ENCODE measurements at places on chromosomes 12 and 14. TPM values are rescaled to one million over a fixed set of nuclear protein-coding genes. Genes with fewer than 3 reads are reported as not detected.

PTCSC3 gene
- not detected for total RNA-seq

LEMD3 gene
- 46.8 TPM for total RNA-seq

DNA sequence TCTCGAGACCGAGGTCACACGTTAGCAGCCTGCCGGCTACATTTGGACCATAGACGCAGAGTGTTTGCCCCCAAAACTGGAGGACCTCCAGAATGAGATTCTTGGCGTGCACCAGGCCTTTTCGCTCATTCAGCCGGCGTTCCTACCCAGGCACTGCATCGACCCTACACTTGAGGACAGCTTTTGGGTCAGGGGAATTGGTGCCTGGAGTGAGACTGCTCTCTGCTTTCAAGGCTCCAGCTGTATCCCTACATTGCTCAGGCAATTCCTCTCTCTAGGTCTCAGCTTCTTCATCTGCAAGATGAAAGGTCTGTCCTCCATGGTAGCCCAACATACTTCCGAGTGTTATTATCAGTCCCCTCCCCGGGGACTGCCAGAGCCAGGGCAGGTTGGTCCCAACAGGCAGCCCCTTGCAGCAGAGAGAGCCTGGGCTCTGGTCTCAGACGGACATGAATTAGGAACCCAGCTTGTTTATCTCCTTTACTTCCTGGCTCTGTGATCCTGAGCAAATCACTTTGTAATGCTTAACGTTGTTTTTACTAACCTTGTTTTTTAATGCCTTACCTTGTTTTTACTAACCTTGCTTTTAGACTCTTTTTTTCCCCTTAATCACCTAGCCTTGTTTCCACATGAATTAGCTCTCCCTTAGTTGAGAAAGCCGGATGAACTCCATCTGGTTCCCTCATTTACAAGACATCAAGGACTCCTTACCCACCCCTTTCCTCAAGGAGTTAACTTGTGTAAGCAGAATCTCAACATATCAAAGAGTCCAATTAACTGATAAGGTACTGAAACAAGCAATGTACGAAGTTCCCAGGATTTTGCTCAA lies 892 bp downstream of the TCHP start:
- DNase-seq, result no peak

DNA sequence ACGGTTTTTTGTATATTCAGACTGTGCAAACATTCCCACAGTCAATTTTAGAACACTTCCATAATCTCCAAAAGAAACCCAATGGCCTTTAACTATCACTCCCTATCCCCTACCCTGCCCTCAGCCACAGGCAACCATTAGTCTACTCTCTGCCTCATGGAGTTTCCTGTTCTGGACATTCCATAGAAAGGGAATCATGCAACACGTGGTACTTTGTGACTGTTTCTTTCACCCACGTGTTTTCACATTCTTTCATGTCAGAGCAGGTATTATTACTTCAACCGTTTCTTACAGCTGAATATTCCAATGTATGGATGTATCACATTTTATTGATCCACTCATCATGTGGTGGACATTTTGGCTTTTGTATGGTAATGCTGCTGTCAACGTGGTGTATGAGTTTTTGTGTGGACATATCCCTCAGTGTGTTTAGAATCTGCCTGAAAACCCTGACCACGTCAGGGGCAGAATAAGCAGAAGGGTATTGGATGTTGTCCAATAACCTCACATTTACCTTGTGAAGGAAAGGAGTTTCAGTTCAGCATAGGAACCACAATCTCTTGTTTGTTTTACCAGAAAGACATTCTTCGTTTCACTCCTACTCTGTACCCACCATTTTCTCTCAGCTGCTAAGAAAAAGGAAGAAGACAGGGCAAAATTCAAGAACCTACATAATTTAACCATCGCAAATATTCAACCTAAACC lies 107.5 kb upstream of the DYRK2 start:
- DNase-seq, result no peak

DNA sequence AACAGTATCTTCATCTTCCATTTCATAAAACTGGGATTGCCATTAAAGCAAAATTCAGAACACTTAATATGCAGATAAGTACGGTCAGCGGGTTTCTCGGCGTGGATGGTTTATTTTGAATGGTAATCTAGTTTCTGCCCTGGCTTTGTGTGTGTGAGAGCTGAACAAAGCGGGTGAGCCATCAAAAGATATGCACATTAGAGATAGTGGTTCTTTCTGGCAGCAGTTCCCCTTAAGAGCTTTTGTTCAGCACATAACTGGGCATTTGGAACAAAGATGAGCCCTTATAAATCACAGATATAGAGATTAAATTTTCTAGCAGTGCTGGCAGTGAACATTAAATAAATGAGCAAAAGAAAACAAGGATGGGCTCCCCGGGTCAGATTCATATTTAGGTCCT lies 207.5 kb downstream of the CALM1 start:
- DNase-seq, result no peak

DNA sequence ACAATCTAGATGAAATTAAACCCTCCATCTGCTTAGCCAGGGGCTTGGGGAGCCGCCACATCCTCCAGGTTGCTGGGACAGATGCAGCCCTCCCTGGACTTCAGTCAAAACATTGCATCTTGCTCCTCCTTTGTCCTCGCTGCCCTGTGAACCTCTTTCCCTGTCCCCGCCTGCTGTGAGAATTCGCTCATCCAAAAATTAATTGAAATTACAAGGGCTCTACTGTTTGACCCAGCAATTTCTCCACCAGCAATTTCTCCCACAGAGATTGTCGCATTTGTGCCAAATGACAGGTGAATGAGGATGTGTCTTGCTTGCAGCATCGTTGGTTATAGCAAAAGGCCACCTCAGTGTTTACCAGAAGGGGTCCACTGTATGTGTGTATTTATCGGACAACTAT lies 5.0 kb upstream of the POP5 start:
- DNase-seq, result no peak

GRCh38 chr14:51004352-51004800 lies 60.1 kb upstream of the PYGL start:
- peak; percentile 7 for DNase-seq

DNA sequence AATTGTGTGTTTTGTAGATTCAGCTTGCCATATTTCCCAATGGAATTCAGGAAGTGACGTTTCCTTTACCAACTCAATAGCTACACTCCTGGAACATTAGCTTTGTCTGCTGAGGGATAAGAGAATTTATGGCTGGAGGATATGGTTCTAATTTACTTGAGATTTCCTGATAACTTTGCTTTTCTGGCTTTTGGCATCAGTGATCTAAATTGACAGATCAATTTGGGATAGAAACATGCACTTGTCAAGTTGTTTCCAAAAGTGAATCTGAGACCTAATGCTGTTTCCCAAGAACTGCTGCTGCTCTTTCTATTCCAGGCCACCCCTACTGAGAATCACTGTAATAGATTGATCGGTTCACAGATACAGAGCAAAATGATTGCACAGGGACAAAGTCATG lies 43.2 kb downstream of the MGAT4C start:
- no peak for DNase-seq

GRCh38 chr12:89947437-89948270 lies 239.0 kb upstream of the ATP2B1 start:
- DNase-seq, result no peak

- DNase-seq, result no peak
Observed at GRCh38 chr14:39731912-39732311, 299.7 kb upstream of the FBXO33 start.

DNA sequence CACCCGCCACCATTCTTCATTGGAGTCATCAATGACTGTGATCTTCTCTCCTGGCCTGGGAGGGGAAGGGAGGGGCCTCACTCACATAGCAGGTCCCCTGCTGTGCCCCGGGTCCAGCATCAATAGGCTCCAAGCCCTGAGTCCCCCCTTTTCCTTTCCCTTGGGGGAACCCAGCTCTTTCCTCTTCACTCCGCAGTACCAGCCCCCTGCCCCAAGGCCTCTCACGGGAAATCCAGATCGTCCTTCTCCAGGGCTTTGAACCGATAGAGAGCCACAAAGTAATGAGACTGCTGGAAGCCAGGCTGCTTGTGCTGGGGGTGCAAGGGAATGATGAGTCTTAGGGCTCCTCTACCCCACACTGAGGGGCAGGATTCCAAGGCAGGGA lies 6.7 kb downstream of the STAC3 start:
- no peak for DNase-seq

GRCh38 chr12:112148031-112148513 lies 22.7 kb downstream of the TRAFD1 start:
- DNase-seq, result peak; percentile 23

- no peak for DNase-seq
Observed at GRCh38 chr14:92316176-92316575, 6.8 kb upstream of the SLC24A4 start.

Data from Calu3 (cell line).